IMR-90 (cell line): ENCODE measurements at places on chromosomes 7 and 10.
A peak's percentile ranks its signal among the peaks of the same experiment; 100 is the strongest.

DNA sequence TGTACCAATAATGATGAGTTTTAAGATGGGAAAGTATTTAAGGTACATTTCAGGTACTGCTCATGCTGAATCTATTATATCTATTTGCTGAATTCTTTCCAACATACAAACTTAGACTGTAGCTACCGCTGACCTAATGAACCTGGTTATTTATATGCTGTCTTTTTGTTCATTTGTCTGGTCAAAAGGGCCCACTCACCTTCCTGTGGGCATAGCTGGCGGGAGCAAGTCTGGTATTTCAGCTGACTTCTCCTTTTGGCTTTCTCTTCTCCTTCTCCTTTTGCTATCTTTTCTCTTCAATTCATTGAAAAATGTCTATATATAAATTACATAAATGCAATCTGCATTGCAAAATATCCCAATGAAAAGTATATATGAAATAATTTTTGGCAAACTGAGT, 9.5 kb downstream of the PLXDC2 start:
- DNase-seq = no peak

- DNase-seq = peak; percentile 39
These were observed 86.2 kb upstream of the DYNC1I1 start for GRCh38 chr7:95686109-95686508.

GRCh38 chr10:129710510-129710847, 243.4 kb downstream of the MGMT start:
- DNase-seq = no peak

GRCh38 chr10:97076781-97077180, 109.0 kb downstream of the SLIT1 start:
- DNase-seq = no peak

GRCh38 chr7:156607332-156608172, 33.0 kb upstream of the RNF32 start:
- peak; percentile 4 for DNase-seq

DNA sequence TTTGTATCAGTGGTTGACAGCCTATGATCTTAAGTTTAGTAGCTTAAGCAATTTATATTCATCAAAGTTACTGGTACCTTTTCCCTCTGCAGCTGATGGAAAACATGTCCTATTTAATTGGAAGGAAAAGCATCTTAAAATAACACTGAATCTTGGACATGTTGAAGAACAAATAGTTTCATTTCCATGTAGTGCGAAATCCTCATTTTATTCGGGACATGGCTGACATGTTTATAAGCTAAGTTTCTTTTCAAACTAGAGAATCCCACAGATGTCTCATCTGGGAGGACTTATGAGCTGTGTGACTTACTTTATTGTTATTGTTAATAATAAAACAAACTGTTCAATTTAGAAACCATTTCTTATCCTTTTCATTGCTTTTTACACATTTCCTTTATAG, 461.0 kb downstream of the SUGCT start:
- DNase-seq = no peak

GRCh38 chr7:72919256-72919775, 5.6 kb upstream of the POM121 start:
- no peak for DNase-seq

GRCh38 chr10:112902730-112903129, 47.3 kb upstream of the TCF7L2 start:
- no peak for DNase-seq

DNA sequence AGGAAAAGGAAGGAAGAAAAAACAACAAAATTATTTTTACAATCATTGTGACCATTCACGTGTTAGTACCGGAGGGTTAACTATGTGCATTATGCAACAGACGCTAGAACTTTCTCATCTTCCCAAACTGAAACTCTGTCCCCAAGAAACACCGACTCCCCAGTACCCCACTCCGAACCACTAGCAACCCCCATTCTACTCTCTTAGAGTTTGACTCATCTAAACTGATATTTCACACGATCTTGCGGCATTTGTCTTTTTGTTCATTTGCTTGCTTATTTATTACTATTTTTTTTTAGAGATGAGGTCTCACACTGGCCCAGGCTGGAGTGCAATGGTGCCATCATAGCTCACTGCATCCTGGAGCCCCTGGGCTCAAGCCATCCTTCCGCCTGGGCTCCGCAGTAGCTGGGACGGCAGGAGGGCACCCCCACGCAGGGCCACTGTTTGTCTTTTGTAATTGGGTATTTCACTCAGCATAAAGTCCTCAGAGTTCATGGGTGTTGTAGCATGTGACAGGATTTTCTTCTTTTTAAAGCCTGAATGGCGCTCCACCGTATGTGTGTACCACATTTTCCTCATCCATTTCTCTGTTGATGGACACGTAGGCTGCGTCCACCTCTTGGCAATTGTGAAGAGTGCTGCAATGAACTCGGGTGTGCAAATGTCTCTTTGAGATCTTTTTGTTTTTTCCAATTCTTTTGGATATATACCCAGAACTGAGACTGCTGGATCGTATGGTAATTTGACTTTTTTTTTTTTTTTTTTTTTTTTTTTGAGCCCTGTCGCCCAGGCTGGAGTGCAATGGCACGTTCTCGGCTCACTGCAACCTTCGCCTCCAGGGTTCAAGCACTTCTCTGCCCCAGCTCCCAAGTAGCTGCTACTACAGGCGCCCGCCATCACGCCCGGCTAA, 9.5 kb downstream of the MNX1 start:
- no peak for DNase-seq

DNA sequence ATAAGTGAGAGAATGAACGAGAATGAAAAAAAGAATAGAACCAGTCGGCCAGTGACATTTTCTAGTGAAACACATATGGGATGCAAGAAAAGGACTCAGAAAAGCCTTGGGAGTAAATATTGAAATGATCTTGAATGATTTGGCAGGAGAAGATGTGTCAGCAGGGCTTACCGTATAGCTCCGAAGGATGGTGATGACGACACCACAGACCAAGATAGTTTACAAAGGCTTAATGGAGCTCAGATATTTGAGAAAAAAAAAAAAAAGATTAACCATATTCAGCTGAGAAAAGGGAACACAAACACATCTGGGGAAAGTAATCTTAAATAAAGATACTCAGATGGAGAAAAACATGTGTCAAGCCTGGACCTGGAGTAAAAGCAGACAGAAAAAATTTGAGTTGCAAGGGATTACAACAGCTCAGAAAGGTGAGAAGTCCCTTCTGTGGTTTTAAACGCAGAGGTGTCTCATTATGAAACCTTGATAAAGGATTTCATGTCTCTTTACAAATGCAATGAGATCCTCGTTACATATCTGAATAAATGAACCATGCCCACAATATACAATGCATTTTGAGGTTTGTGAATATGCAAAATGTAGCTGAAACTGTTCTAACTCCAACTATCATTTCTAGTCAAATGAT, 36.0 kb downstream of the DNAJB9 start:
- peak; percentile 8 for DNase-seq

- DNase-seq = peak; percentile 77
These were observed 31.8 kb downstream of the KLRG2 start for GRCh38 chr7:139451638-139452037.

- no peak for DNase-seq
These were observed 79.0 kb upstream of the SEMA3C start for GRCh38 chr7:80997841-80998240.

GRCh38 chr7:95867309-95867708, 95.0 kb downstream of the DYNC1I1 start:
- DNase-seq = no peak

GRCh38 chr10:7492660-7493046, 81.8 kb upstream of the SFMBT2 start:
- DNase-seq = no peak

GRCh38 chr7:23474094-23474828, 4.0 kb upstream of the IGF2BP3 start:
- DNase-seq = peak; percentile 95

DNA sequence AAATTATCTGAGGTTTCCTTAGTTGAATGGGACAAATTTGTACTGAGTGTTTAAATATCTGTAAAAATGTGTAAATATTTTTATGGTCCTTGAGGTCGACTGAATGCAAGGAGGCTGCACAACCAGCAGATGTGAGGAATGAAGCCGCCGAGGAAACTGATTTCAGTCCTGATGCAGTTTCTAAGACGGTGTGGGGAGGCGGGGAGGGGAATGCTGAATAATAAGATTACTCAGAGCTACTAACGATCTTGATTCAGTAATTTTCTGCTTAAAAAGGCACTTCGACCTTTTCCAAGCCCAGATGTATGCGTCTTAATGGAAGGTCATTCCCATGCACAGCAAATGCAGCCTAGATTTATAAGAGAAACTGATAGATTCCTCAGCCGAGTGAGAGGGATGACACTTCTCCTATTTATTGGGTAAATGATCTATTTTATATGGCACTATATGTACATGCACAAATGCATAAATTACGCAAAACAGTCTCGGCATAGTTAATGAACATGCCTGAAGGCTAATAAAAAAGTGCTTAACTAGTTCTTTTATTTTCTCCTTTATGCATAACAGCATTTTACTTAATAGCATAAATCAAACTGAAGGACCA, 167.6 kb upstream of the PITRM1 start:
- no peak for DNase-seq

DNA sequence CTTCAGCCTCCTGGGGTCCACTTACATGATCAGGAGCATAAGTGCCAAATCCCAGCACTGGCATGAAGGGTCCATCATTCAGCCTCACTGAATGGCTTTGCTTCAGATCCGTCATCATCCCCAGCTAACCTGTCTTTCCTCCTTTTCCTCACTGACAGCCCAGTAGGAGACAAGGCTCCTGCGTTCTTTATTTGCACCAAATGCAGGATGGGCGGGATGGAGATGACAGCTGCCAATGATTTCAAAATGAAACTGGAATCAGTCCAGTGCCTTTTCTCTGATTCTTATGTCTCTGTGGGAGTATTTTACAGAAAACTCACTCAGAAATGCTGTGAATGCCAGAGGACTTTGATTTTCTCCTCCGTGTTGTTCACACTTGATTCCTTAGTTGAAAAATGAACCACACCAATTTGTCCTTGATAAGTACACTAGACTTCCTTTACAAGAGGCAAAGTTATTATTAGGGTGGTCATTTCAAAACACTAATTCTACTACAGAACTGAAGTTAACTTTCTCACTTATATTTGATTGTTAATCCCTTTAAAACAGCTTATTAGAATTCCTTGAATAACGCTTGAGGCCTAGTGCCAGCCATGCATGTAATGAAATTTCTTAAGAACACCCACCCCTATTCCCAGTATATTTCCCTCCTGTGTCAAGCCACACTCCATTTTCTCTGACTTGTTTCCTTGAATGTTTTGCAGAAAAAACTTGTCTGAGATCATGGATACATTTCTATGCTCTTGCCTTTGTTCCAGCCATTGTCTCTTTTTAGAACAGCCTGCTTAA, at the start of gene AKR1C8:
TSS of gene AKR1C8 (minus strand) at position 164 of the 789 bp plus-strand sequence. CDS start at position 118, 46 bp downstream.
- no peak for DNase-seq

DNA sequence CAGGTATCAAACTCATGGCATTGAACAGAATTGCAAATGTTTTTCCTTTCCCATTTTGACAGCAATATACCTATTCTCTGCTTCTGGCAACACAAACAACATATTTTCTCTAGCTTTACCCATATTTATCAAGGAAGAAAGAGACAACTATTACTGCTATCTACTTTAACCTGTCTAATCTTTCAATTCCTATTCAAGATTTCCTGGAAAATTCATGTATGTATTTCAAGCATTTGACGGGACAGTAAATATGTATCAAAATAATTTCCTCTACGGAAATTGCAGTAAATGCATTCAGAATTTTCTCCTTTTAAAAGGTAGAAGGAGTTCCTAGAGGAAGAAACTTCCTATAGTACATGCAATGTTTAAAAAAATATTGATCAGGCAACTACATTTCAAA, 179.3 kb upstream of the LRRN3 start:
- no peak for DNase-seq

- no peak for DNase-seq
These were observed 25.3 kb downstream of the ADD3 start for GRCh38 chr10:110032801-110033700.

DNA sequence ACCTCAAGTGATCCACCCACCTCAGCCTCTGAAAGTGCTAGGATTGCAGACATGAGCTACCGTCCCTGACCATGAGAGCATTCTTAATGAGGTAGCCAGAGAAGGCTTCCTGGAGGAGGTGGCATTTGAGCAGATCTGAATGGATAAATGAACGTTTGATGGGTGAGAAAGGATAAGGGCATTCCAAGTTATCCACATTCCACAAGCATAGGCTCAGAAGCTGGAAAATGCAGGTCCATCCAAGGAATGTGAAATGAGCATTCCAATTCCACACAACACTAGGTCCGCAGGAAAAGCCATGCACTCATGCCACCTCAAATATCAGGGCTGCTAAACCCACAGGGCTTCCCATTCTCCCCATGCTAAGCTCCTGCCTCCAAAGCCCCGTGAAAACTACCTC, 17.0 kb downstream of the TMEM130 start:
- DNase-seq = peak; percentile 54

GRCh38 chr7:50644586-50644985, 79.4 kb upstream of the DDC start:
- no peak for DNase-seq

- no peak for DNase-seq
These were observed 60.4 kb downstream of the C10orf105 start for GRCh38 chr10:71659111-71659634.

DNA sequence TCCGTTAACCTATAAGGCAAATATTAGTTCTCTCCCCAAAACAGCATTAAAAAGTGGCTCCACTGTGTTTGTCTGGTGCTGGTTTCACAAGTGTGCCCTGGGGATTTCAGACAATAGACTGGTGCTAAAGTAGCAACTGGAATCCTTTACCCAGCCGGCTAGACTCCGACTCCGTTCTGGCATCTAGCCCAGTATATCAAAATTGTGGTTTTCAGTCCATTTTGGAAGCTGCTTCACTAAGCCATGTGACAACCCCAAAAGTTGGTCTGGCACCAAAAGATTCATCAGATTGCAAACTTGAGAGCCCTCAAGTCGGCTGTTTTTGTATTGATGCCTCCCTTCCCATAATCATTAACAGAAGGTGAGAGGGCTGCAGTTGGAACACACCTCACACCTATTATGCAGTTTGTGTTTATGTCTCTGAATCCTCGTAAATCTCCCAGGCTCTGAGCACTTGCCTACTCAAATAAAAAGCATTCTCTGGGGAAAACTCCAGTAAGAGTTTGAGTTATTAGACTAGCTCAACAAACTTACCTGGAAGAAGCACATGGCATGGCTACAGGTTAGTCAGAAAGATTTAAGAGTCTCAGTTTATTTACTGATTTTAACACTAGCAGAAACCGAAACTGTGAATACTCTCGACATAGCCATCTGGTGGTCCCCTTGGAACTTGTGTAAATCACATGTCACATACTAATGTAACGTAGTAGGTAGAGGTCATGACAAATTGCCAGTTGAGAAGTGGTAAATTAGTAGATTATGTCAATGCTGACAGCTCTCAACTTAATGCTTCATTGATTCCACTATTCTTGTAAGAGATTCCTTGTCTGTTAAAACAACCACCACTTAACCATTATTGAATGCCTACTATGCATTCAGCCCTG, 14.8 kb upstream of the WNT16 start:
- DNase-seq = no peak

- peak; percentile 94 for DNase-seq
These were observed at the start of gene SEMA3A for GRCh38 chr7:84194484-84195271. SEMA3A (minus strand) TSS chr7:84194789; CDS start chr7:84194586, 203 bp downstream.

DNA sequence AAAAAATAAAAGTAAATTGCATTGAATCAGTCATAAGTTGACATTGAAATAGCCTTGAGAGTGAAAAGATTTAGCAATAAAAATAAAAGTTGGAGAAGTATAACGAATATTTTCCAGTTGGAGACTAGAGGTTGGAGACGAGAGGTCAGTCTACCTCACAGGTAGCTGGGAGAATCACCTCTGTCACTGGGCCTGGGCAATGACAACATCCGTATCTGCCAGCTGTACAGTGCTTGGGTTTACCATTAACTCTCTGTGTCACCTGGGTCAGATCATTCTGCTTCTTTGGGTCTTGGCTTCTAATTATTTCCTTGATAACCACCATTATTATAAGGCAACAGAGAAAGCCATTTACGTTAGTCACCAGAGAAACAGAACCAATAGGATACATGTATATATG, 62.0 kb upstream of the STEAP4 start:
- no peak for DNase-seq
